LNCaP clone FGC (cell line): ENCODE measurements at places on chromosomes 4 and X.

- no peak for DNase-seq
These were observed 1639.6 kb upstream of the PCDH10 start for GRCh38 chr4:131509521-131509920.

GRCh38 chr4:21749924-21750323 lies 198.6 kb downstream of the KCNIP4 start:
- DNase-seq, result no peak

DNA sequence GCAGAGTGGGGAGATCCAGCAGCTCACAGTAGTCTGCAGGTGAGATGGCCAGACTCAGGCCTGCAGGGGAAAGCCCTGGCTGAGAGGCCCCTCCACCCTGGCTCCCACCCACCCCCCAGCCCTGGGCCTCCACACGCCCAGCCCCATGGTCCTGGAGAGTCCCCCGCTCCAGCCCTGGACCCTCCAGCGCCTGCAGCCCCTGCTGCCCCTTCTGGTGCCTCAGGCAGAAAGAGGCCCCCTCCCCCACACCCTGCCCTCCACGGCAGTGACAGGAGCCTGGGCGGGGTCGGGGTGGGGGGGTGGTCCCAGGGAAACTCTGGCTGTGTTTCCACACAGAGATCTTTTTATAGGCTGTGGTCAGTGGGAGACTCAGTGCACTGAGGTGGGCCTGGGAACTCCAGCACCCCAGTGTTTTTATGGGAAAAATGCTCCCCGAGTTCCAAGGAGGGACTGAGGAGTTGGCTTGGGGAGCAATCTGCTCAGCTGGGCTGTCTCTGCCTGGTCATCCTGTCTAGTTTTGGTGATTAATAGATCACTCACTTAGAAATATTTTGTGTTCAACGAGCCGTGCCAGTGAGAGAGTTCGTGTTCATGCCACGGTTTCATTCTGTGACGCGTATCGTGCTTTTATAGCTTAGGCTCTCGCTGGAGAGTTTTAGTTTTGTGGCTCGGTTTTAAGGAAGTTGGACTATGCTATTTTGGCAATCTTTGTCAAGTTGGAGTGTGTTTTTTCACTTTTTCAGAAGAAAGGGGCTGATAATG lies 53.1 kb upstream of the HGFAC start:
- DNase-seq, result no peak

- no peak for DNase-seq
These were observed 4.4 kb downstream of the PQBP1 start for GRCh38 chrX:48902135-48902534.

DNA sequence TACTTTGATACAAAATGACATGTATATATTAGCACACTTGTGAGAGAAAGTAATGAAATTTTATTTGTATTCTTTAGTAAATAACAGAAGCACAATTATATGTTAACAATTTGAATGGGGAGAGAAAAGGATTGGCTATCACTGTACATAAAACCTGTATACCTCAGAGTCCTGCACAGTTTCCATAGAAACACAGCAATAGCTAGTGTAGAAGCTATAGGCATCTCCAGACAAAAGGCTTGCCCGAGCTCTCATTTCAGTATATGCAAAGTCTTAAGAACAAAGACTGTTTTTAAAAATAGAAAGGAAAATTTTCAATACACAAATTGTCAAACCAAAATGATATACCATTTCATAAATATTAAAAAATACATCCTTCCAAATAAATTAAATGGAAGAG lies 38.5 kb downstream of the GPM6A start:
- DNase-seq, result no peak

DNA sequence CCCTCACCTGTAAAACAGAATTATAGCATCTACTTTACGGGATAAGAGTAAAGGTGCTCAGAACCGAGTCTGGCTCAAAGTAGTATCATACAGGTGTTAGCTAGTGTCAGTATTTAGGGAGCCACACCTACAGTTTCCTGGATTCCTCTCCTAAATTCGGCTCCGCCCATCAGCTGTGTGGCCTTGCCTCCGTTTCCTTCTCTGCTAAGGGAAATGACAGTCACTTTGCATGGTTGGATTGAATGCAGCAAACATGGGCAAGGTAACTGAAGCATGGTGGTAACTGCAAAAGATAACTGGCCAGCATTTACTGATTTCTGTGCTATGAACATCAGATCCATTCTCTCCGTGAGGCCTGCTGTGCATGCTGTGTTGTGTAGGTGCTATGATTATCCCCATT lies 2.8 kb downstream of the PPP1R3F start:
- DNase-seq, result no peak

DNA sequence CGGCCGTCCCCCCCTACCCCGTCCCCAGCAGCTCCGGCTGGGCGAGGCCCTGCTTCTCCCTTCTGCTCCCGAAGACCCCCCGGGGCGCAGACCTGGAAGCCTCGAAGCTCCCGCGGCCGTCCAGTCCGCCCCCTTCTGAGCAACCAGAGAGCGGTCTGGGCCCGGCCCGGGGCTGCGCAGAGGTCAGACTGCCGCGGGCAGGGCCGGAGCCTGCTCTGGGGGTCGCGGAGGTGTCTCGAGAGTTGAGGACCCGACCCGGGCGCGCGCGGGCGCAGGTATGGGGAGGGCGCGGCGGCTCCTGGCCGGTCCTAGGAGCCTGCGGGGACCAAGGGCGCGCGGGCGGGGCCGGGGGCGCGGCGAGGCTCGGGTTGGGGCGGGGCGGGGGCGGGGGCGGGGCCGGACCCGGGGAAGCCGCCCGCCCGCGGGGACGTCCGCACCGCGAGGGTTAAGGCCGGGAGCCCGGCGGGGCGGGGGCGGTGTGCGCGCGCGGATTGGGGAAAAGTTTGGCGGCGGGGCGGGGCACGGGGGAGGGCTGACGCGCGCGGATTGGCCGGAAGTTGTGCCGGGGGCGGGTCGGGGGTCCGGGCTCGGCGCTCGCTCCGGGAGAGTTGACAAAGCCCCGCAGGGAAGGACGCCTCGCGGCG lies at the start of gene FGFRL1:
Gene FGFRL1, plus strand, starts transcription at position 605 of the 644 bp plus-strand sequence. CDS start 860 bp downstream, outside the sequence.
- DNase-seq, result peak; percentile 52

GRCh38 chr4:155975511-155975910 lies 21.8 kb upstream of the CTSO start:
- no peak for DNase-seq

DNA sequence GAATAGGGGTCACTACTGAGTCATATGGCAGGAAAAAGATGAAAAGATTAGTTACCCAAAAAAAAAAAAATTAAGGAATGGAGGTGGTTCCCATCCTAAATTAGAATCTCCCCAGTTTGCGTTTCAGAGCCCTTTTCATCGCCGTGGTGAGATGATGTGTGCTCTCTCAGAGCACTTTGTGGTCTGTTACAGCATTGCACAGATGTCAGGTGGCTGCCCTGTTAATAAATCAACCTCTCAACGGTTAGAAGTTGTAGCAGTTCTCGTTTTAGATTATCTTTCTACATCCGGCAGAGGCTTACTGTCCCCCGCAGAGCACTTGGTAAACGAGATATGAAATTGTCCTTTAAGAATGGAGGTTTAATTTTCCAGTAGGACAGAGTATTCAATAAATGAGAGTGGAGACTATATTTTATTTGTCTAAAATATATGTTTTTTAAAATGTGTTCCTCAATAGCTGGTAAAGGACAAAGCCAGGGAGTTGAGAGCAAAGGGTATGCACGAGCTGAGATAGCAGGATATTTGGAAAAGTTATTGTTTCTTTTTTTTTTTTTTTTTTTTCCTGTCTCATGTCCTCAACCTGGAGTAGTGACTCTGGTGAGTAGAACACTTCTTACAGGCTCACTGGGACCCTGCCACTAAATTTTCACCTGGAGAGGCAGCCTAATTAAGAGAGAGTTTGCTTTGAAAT lies 26.9 kb downstream of the AFF1 start:
- DNase-seq, result no peak

- peak; percentile 15 for DNase-seq
These were observed 29.6 kb upstream of the ERVMER34-1 start for GRCh38 chr4:52780617-52781354.

DNA sequence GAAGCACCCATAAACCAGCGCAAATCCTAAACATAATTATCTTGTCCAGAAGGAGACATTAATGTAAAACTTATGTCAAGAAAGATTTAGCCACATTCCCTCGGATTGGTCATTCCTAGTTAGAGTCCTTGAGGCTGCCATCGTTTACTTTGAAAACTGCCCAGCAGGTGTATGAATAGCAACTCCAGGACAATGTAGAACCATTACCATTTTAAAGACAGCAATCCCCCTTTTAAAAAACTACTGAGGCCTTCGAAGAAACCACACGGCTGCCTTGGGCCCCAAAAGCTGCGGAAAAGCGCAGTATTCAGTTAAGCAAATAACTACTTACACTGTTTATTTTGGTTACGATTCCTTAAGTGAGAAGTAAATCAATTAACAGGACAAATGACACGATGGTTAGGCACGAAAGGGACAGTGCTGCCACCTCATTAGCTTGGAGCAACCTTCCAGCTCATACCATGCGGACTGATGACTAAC lies 822 bp upstream of the SGMS2 start:
- DNase-seq, result no peak

DNA sequence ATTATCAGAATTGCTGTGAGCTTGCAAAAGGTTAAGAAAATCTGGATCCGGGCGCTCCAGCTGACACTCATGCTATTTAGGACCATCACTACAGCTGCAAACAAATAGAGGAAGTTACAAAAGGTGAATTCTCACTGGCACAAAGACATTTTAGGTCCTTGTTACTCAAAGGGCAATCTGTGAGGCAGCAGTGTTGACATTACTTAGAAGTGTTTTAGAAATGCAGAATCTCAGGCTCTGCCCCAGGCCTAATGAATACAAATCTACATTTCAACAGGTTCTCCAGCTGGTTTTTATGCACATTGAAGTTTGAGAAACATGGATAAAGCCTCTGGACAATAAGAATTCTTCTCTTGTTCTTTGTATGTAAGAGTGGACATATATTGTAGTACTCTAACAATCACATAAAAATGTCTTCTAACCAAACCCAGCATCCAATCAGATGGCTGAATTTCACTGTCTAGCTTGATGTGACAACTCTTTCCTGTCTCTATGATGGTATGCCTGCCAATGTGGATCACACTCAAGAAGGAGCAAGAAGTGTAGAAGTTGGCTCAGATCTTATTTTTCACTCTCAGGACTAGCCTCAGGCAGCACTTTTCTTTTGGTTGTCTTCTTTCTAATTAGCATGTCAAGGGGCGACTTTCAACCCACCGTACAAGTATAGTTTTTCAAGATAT lies 18.8 kb downstream of the SLC7A11 start:
- DNase-seq, result no peak

GRCh38 chr4:151657896-151658295 lies 102.9 kb downstream of the GATB start:
- DNase-seq, result no peak

DNA sequence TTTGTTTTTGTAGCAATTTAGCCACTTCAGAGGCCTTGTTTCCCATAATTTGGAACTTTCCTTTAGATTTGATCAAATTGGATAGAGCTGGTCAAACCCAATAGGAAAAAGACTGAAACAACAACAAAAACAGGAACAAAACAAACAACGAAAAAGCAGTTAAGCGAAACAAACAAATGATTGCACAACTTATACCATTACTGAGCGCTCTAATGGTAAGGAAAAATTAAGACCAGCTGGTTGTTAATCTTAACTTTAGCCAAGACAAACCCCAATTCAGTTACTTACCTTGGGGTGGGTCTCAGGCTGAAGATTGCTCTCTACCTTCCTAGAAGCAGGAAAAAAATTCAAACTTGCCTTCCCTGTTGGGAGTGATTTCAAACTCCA lies 38.3 kb downstream of the SPCS3 start:
- no peak for DNase-seq

DNA sequence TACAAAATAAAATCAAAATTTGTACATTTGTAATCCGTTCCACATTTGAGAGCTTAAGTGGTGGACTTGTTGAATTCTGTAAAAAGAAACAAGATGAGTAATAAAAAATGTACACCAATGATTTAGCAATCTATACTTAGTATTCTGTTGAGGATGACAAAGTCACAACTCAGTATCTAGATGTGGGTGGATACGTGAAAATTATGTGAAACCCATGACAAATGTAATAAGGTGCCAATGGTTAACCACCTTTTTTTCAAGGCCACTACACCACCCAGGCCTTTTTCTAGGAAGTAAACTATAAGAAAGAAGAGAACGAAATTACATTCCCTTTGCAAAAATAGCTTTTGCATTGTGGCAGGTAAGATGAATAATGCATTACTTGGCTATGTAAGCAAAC lies 77.0 kb downstream of the ATP8A1 start:
- DNase-seq, result no peak

DNA sequence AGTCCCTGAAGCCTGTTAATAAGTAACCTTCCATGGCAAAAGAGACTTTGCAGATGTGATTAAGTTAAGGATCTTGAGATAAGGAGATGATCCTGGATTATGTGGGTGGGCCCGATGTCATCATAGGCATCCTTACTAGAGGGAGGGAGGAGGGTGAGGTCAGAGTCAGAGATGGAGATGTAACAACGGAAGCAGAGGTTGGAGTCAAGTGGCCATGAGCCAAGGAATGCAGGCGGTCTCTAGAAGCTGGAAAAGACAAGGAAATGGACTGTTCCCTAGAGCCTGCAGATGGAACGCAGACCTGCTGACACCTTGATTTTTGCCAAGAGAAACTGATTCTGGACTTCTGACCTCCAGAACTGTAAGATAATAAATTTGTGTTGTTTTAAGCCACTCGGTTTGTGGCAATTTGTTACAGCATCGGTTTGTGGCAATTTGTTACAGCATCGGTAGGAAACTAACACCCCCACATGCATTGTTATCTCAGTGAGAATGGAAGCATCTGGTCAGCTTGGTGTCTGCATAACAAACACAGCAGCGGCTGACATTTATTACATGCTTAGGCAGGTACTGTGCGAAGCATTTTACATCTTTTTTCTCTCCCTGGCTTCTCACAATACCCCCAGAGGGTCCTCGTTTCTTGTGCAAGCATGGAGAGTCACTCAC lies 55.6 kb downstream of the CLDN34 start:
- DNase-seq, result no peak

- no peak for DNase-seq
These were observed 67.1 kb downstream of the DTHD1 start for GRCh38 chr4:36348403-36348938.

DNA sequence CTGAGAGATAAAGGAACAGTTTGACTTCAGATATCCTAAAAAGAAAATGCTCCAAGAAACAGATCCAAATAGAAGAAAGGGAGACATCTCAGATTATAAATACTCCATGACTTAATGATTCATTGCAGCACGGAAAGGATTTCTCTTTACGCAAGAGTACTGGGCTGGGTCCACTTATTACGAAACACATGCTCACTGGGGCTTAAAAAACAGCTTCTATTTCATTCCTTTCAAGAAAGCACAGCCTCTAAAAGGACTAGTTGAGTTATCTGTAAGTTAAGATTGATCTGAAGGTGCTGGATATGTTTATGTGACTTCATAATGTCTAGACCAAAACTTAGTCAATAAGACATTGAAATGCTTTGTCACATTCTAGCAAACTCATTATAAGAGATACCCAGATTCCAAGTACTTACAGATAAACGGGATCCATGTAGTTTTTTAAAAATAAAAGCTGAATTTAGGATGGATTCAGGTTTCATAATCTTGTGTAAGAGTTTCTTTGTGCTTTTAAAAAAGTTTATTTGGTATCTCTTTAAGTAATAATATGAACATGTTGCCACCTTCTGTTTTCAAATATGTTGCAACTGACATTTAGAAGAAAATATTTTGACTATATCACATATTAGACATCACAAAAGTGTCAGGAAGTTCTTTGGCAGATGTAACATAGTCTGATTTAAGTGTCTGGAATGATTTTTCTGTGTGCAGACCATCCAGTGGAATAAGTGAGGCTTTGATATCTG lies 109.5 kb upstream of the MYOZ2 start:
- no peak for DNase-seq

- no peak for DNase-seq
These were observed 30.9 kb downstream of the STOX2 start for GRCh38 chr4:183936047-183936446.

- DNase-seq, result no peak
These were observed 4.6 kb downstream of the FAT4 start for GRCh38 chr4:125319311-125319710.

GRCh38 chr4:38728631-38729141 lies 54.1 kb downstream of the TLR10 start:
- DNase-seq, result peak; percentile 73
